ENCODE measurements at places on chromosomes 2 and 18.

DNA sequence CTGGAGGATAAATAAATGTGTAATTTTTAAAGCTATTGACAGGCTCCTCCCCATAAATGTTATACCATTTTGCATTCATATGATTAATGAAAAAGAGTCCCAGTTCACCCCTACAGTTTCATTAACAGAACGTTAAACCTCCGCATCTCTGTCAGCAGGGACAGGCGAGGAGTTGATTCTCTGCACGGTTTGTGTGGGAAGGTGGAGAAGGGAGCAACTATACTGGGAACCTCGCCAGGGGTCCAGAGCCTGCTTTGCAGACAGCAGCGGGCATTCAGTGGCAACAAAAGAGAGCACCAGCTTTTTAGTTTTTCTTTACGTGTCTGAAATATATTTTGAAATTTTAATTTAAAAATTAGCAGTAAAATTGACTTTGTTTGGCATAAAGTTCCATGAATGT is 101.4 kb downstream of the FARSB start:
- no peak for DNase-seq

- no peak for DNase-seq
These were observed 165.5 kb upstream of the ACVR2A start for GRCh38 chr2:147679191-147679954.

- no peak for DNase-seq
These were observed 500.9 kb upstream of the DSEL start for GRCh38 chr18:68017385-68017784.

- DNase-seq = no peak
These were observed 491 bp downstream of the RTN4 start for GRCh38 chr2:55049821-55050099.

Measured in bone marrow (tissue), 2 donors.